Ascending aorta (tissue), 2 donors: ENCODE measurements at places on chromosomes 7 and 10.

DNA sequence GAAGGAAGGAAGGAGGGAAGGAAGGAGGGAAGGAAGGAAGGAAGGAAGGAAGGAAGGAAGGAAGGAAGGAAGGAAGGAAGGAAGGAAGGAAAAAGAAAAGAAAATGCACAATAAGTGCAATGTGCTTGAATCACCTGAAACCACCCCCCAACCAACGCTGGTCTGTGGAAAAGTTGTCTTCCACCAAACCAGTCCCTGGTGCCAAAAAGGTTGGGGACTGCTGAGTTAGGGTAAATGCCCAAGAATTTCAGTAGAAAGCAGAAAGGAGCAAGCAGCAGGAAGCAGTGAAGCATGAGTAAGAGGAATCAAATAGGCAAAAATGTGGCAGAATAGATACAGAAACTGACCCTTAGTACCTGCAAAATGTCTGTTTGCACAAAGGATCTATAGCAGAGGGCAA, 137.2 kb downstream of the JCAD start:
- DNase-seq, result no peak

- no peak for DNase-seq
Observed at GRCh38 chr10:121469797-121470606, 128.2 kb downstream of the FGFR2 start.

DNA sequence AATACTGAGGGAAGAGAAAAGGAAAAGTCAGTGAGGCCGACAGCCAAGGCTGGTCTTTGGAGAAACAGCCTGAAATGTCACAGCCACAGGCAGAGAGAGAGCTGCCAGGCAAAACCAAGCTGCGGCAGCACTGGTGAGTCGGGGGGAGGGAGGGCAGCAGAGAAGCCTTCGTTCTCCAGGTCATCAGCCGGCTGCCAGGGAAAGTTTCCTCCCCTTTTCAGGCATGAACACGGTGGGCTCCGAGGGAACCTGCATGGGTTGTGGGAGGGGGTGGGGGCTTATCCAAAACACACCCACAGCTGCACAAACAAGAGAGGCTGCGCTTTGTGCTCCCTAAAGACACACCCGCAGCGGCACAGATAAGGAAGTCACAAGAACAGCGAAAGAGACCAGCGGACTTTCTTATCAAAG, 62.3 kb upstream of the NKX6-2 start:
- peak; percentile 21 for DNase-seq

DNA sequence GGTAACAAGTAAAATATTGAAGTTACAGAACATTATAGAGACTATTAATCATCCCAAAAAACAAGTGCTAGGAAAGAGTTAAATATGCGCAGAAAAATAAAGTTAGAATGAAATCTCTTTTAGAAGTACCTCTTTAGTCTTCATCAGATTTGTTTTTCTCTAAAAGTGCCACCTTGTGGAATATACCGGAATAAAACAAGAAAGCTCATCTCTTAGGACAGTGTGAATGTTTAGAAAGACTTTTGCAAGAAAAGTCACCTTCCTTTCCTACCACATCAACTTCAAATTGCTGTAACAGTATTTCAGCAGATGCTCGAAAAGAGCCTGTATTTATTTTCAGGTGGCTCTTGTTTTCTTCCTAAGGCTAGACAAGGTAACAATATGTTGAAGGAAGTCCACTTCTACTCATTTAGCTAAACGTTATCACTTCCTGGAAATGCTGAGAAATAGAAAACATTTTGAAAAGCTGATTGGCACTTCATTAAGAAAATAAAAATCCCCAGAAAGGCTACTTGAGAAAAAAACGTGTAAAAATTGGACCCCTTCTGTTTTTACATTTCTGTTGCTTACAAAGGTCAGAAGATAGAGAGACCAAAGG, 19.8 kb upstream of the FAM133B start:
- no peak for DNase-seq

- no peak for DNase-seq
Observed at GRCh38 chr10:88122576-88122975, 259.2 kb downstream of the PTEN start.

DNA sequence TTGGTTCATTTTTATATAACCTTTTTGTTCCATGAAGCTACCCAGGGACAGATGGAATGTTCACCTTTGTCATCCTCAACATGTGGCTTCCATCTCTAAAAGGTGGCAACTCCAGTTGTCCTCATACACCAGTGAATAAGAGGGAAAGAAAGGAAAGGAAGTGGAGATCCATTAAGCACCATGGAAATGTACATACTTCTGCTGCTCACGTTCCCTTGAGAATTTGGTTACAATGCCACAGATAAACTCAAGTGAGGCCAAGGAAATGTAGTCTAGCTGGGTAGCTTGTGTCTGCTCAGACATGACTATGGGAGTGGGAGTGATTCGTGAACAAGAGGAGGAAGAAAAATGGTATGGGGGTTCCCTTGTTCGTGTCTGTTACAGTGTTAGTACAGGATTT, 237.1 kb upstream of the FAM3C start:
- DNase-seq, result no peak

DNA sequence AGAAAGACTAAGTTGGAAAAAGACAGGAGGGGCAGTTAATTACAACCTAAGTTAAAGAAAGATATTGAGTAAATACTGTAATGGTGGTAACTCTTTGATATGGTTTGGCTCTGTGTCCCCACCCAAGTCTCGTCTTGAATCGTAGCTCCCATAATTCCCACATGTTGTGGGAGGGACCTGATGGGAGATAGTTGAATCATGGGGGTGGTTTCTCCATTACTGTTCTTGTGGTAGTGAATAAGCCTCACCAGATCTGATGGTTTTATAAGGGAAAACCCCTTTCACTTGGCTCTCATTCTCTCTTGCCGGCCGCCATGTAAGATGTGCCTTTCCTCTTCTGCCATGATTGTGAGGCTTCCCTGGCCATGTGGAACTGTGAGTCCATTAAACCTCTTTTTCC, 143.8 kb downstream of the GRK5 start:
- DNase-seq, result no peak

DNA sequence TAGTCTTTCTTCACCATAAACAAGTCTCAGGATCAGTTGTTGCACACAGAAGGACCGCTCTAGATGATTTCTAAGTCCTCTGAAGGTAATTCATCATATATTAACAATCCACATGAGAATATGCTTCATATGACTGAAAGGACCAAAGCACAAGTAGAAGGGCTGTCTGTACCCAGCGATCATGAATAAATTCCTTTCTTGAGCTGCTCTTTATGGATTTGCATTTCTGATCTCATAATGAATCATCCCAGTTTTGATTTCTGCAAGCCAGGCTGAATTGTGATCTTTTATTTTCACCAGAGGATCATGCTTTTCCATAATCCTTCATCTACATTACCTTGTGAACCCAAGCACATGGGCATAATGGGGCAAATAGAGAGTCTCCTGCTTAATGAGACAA, 675.6 kb downstream of the MAGI2 start:
- DNase-seq, result no peak

GRCh38 chr7:77812290-77812685, 13.7 kb downstream of the PHTF2 start:
- no peak for DNase-seq
